Liver (tissue), 10 donors: ENCODE measurements at places on chromosomes 1 and 21.
A peak's percentile ranks its signal among the peaks of the same experiment; 100 is the strongest.

- no peak for DNase-seq
These were observed 97.4 kb downstream of the FAM78B start for GRCh38 chr1:166069390-166069789.

- no peak for DNase-seq
These were observed 58.9 kb downstream of the RHOU start for GRCh38 chr1:228794173-228794572.

GRCh38 chr1:171780583-171781175, 781 bp upstream of the METTL13 start:
- DNase-seq = no peak

GRCh38 chr1:10889650-10890353, 93.4 kb upstream of the CASZ1 start:
- DNase-seq = no peak

- DNase-seq = no peak
These were observed 106.8 kb downstream of the RAVER2 start for GRCh38 chr1:64851664-64852063.

DNA sequence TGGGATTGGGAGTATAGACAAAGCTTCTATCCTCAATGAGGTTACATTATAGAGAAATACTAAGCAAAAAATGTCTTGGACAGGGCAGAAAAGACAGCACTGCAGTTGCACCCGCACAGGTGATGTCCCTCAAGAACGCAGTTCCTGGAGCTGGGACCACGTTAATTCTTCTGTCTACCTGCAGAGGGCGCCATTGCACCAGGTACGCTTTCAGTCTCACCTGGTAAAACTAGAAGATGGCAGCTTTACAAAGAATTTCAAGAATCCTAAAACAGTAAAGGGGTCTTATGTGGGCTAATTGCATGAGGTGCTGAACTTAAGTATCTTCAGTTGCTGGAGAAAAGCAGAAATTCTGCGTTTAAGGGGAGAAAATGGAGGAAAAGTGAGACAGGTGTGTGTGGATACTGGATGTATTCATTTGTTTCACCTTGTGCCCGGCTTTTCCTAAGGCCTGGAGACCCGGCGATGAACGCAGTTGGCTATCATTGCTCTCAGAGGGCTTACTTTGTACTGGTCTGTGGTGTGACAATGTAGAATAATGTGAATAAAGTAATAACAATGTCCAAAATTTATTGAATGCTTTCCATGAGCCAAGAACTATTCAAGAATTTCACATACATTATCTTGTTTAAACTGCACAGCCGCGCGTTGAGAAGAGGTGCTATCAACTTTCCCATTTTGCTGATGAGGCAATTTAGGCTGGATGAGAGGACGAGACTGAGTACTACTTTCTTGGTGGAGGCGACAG, 276.3 kb upstream of the GREM2 start:
- DNase-seq = peak; percentile 46

GRCh38 chr1:20061866-20062265, 8.1 kb upstream of the PLA2G5 start:
- DNase-seq = no peak

GRCh38 chr1:58924016-58924565, 140.2 kb upstream of the JUN start:
- DNase-seq = no peak

DNA sequence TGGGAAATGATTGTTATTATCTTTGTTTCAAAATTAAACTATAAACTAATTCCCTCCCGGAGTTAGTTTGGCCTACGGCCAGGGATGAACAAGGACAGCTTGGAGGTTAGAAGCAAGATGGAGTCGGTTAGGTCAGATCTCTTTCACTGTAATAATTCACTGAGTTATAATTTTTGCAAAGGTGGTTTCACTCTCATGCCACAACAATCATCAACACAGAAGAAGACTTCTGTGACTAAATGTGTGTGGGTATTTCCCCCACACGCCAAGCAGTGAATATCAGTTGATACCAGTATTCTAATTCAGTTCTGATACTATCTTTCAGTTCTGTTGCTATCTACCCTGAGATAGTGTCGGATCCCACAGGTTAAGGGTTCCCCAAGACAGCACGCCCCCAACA, 215.1 kb downstream of the S1PR1 start:
- no peak for DNase-seq

- DNase-seq = no peak
These were observed 28.1 kb downstream of the NDC1 start for GRCh38 chr1:53810007-53810406.

DNA sequence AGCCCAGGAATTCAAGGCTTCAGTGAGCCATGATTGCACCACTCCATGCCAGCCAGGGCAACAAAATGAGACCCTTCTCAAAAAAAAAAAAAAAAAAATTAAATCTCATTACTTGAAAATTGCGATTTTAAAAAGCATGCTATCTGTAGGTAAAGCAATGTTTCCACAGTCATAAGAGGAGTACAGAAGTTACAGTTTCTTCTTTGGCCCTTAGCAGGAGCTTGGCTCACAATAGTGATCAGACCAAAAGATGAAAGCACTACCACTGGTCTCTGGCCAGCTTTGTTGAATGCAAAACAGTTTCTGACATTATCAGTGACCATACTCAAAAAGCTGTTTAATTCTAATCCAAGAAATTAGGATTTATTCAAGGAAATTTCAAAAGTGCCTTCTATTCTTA, 31.2 kb downstream of the VAV3 start:
- DNase-seq = no peak

- DNase-seq = no peak
These were observed 1411.4 kb downstream of the NCAM2 start for GRCh38 chr21:22409571-22409970.

DNA sequence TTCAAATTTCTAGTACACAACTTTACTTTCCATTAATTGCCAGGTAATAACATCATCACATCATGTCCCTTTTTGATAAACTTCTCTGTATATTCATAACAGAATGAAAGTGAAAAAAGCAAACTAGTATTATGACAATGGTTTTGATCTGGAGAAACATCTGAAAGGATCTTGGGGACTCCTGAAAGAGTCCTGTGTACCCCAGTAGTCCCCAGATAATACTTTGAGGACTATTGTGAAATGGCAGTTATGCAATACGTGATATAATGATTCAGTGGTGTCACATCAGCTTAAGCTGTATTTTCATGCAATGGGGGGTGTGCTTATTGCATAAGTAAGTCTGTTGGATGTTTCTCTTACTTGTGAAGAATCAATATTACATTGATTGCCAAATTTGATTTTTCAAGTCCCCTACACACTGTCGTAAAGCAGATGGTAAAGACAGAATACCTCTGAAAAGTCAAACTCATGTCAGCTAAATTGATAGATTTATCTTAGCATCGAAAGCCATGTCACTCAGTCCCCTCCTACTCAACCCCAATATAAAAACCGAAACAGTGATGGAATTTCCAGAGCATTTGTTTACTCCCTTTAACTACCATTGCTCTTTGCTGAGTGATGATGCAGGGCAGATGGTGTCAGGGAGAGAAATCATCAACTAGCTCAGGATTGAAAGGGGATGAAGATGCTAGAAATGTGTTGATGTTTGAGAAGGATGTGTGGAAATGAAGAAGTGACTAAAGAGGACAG, 146.7 kb upstream of the C1orf105 start:
- no peak for DNase-seq

DNA sequence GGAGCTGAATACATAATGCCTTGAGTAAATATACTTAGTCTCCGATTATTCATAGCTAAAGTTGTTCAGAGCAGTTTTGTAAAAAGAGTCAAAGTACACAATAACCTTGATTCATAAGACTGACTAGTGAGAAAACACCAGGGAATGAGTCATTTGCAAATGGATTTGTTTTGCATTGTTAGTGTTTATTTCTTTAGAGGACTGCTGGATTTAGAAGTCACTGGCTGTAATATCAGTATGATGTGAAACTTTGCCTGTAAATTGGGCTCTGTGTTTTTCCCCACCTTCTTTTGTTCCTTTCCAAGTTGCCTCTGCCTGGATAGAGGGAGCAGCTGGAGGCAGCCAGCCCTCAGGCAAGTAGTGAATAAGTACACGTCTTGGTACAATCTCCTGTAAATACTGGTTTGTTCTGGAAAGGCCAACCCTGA, 474.7 kb downstream of the NUF2 start:
- no peak for DNase-seq

DNA sequence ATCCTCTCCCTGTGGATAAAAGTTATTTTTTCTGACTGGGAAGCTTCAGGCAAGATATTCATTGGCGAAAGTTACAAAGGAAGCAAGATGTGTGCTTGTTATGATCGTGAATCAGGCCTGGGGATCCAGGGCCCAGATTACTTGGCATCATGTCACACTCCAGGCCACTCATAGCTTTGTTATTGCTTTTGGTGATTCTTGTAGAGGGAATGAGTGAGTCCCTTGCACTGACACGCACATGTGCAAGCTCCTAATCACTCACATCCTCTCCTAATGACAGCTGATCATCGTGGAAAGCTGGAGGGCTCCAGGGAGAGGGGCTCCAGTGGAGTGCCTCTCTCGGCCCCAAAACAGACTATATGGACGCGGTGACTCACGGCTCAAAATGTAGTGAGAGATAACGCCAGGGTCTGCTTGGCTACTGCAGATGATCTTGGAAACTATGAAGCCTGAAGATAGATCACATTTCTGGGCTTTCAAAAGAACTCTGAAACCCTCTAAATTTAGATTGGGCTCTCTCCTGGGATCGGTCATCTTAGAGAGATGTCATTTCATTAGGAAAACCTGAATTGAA, 481.1 kb upstream of the USP24 start:
- no peak for DNase-seq

GRCh38 chr21:43866260-43866629, 1.2 kb downstream of the AGPAT3 start:
- DNase-seq = no peak

GRCh38 chr1:74478979-74479378, 33.4 kb downstream of the LRRC53 start:
- no peak for DNase-seq

GRCh38 chr21:45313015-45313414, 25.3 kb upstream of the POFUT2 start:
- DNase-seq = no peak

DNA sequence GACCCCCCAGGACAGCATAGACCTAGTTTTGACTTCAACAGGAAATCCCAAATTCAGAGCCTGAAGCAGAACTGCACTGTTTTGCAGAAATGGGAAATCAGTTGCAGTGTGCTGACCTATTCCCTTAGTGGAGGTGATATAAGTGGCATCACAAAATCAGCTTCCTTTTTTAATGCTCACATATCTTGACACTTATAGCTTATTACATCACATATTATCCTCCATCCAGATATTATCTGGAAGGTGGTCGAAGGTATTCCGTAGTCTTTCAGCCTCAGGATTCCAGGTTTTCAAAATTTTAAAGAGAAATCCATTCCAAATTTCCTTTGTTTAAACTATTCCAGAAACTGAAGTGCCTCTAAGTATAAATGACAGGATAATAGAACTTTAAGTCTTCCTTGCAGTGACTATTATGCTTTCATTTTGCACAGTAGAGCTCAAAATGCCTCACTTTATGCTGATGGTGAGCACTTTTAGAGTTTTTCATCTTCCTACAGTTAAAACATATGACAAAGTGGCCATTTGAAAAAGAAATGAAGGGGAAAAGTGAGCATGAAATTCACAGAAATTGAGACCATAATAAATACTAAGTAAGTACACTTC, 106.4 kb upstream of the DPYD start:
- DNase-seq = no peak

DNA sequence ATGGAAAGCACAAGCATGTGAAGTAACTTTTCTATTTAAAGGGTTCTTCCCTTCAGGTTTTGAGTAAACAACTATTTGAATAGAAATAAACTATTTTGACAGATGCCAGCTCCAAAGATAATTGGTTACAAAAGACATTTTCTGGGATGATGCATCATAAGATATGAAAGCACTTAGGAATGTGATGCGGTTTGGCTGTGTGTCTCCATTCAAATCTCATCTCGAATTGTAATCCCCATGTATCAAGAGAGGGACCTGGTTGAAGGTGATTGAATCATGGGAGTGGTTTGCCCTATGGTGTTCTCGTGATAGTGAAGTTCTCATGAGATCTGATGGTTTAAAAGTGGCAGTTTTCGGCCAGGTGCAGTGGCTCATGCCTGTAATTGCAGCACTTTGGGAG, 6.4 kb downstream of the DISP1 start:
- DNase-seq = no peak

DNA sequence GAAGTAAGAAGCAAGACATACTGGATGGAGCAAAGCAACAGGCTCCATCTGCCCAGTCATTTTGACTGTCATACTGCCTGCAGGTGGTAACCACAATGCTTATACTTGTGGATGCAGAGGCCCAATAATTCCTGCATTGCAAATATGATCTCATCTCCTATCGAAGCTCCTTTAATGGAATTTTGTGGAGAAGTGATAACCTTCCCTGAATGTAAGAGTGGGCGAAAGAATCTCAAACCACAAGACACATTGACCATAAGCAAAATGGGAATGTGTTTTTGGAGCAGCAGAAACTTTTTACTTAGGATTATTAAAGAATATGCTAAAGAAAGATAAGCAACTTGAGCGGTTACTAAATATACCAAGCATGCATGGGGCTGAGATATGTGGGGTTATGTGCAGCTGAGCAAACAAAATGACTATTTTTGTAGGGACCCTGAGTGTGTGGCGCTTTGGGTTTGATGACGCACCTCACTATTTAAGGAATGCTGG, 77.4 kb upstream of the BACH1 start:
- no peak for DNase-seq

- no peak for DNase-seq
These were observed 11.9 kb downstream of the XKR8 start for GRCh38 chr1:27971674-27972073.

GRCh38 chr1:111735858-111736544, 3.2 kb downstream of the INKA2 start:
- no peak for DNase-seq

- DNase-seq = no peak
These were observed 1.5 kb upstream of the PRKAA2 start for GRCh38 chr1:56643661-56644060.

- peak; percentile 64 for DNase-seq
These were observed 3.3 kb upstream of the CNR2 start for GRCh38 chr1:23916209-23917131.

- no peak for DNase-seq
These were observed 3.7 kb downstream of the RGSL1 start for GRCh38 chr1:182453631-182454030.

DNA sequence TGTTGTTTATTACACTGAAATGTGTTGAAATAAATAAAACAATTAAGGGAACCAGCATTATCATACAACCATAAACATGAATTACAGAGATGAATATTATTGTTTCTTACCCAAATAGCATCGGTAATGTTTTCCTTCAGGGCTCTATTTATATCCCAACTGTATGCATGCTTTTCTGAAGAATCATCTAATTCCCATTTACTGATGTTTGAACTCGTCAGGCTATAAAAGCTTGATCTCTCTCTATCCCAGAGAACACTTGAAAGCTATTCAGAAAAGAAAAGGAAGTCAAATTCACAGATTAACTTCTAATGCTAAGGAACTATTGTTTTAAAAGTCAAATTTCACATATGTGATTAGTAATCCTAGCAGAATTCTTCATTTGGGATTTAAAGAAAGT, 12.4 kb downstream of the NUP133 start:
- DNase-seq = no peak

DNA sequence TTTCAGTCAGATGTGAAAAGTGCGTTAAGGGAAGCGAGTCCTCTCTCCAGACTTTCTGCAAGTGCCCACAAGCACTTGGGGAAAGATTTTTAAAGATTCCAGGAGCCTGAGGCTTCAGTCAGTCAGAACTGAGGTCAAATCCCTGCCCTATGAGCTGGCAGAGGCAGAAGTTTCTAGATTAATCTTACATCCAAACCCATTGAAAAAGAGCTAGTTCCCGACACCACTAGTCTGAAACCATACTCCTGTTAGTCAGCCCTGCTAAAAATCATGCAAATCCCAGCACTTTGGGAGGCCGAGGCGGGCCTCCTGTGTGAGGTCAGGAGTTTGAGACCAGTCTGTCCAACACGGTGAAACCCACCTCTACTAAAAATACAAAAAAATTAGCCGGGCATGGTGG, 21.0 kb downstream of the RSPH1 start:
- DNase-seq = no peak
